ENCODE measurements at places on chromosomes 13 and 19.

- H3K27me3 ChIP-seq: no peaks in the 10 kb centered on the region
- H3K27ac ChIP-seq: peak overlapping the region; percentile 10
- no peaks in the 10 kb centered on the region for H3K36me3 ChIP-seq
- H3K4me3 ChIP-seq: peak overlapping the region; percentile 22
Observed at GRCh38 chr19:19106056-19106551, 32.2 kb downstream of the TMEM161A start.

DNA sequence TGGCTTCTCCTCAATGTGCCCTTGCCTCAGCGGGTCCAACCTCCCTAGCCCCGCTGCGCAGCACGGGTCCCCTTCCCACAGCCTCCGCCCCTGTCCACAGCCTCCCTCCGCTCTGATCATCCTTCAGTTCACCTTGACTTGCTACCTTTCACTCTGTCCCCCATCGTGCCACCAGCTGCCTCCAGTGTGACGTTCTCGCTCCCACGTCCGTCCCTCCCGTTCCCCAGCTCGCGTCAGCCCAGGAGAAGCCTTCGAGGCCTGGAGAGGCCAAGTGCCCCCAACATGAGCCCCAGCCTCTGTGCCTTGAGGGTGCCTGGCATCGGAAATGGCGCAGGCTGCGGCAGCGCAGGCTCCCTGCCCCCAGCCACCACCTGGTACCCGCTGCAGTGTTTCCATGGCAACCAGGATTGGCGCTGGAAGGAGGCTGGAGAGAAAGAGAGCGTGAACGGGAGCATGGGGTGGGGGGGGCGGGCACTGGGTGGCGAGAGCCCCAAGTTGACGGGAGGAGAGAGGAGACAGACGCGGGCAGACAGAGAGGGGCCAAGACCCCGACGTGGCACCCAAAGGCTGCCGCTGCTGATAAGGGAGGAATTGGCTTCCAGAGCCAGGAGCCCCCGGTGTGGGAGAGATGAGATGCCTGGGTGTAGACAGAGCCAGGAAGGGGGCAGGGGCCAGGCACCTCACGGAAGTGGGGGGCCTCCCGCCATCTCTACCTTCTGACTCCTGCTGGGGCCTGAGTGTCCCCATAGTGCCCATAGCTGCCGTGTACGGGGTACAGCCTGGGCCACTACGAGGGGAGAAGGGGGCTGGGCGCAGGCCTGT is 844 bp upstream of the ASPDH start:
- H3K36me3 ChIP-seq: no peaks in the 10 kb centered on the region
- no peak overlapping the region for H3K27ac ChIP-seq
- no peak overlapping the region for H3K4me3 ChIP-seq
- peaks cover 2% of the 10 kb centered on the region for H3K4me1 ChIP-seq

- no peak overlapping the region for H3K4me3 ChIP-seq
- H3K27ac ChIP-seq: no peak overlapping the region
- DNase-seq: no peak
Observed at GRCh38 chr13:79382545-79383275, 23.3 kb downstream of the RBM26 start.

- peaks cover 25% of the 10 kb centered on the region for H3K4me1 ChIP-seq
- no peak overlapping the region for H3K4me3 ChIP-seq
- H3K27me3 ChIP-seq: no peaks in the 10 kb centered on the region
- peaks cover 4% of the 10 kb centered on the region for H3K36me3 ChIP-seq
Observed at GRCh38 chr19:48629297-48629598, 7.9 kb downstream of the DBP start.

DNA sequence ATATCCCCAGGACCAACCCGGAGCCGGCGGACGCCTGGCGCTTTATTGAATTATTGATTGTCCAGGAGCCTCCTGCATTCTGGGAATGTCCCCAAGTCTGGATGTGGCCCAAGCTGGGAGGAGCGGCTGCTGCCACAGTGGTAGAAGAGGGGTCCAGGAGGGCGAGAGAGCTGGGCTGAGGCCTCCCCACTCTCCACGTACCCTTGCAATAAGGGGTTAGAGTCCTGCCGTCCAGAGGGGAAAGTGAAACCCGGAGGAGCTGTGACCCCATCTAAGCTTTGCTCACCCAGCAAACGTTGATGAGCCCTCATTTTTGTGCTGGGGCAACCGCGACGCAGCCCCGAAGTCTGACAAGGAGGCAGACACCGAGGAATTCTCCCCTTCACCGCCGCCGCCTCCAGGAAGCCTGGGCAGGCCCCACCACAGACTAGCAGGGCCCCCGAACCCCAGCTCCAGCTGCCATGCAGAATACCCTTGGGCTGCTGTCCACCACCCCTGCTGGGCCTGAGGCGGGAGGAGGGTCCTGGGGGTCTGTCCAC is 1.4 kb upstream of the C2CD4C start:
- H3K4me1 ChIP-seq: no peaks in the 10 kb centered on the region
- no peak overlapping the region for H3K27ac ChIP-seq
- H3K36me3 ChIP-seq: no peaks in the 10 kb centered on the region
- no peak overlapping the region for H3K4me3 ChIP-seq
- no peak for DNase-seq

DNA sequence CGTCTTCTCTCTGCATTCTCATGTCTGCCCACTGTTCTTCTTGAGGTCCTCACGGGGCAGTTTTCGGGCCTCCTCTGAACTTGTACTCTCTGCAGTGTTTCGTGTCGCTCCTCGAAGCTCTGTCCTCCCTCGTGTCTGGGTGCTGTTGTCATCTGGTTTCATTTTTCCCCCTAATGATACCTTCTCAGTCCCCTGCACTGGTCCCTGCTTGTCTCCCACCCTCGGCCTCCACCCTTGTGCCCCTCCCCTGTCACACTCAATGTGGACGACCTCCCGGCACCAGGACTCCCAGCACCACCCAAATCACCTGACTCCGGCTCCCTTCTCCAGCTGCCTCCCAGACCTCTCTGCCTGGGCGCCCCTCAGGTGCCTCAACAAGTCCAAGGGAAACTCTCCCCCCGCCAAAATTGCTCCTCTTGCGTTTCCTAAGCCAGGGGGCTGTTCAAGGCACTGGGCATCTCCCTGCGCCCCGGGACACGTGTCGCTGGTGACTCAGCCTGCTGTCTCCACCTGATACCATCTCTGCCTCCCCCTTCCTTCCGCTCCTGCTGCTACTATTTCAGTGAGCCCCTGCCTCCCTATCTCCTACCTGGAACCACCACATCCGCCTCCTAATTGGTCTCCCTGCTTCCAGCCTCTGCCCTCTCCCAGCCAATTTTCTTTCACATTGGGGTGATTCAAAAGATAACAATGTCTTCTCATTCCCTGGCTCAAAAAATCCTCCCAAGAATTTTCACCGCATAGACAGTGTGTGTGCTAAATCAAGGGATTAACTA is 49.5 kb downstream of the RFX2 start:
- no peak overlapping the region for H3K4me3 ChIP-seq
- DNase-seq: no peak
- no peaks in the 10 kb centered on the region for H3K36me3 ChIP-seq
- H3K4me1 ChIP-seq: peaks cover 24% of the 10 kb centered on the region
